Left cardiac atrium (tissue), 4 donors: ENCODE measurements at places on chromosomes 11 and 22.

GRCh38 chr11:105856954-105857353, 165.1 kb downstream of the MSANTD4 start:
- no peak for DNase-seq

- DNase-seq, result no peak
These were observed 153.0 kb downstream of the APOL5 start for GRCh38 chr22:35870517-35871293.

DNA sequence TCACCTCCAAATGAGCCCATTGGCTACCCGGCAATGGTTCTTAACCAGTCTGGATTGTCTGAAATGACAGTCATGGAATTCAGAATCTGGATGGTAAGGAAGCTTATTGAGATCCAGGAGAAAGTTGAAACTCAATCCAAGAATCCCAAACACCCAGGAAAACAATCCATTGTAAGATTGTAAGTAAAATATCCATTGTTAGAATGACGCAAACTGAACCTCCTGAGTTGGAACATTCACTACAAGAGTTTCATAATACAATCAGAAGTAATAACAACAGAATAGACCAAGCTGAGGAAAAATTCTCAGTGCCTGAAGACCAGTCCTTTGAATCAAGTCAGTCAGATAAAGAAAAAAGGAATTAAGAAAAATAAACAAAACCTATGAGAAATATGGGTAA, 22.1 kb downstream of the OR8G5 start:
- no peak for DNase-seq

DNA sequence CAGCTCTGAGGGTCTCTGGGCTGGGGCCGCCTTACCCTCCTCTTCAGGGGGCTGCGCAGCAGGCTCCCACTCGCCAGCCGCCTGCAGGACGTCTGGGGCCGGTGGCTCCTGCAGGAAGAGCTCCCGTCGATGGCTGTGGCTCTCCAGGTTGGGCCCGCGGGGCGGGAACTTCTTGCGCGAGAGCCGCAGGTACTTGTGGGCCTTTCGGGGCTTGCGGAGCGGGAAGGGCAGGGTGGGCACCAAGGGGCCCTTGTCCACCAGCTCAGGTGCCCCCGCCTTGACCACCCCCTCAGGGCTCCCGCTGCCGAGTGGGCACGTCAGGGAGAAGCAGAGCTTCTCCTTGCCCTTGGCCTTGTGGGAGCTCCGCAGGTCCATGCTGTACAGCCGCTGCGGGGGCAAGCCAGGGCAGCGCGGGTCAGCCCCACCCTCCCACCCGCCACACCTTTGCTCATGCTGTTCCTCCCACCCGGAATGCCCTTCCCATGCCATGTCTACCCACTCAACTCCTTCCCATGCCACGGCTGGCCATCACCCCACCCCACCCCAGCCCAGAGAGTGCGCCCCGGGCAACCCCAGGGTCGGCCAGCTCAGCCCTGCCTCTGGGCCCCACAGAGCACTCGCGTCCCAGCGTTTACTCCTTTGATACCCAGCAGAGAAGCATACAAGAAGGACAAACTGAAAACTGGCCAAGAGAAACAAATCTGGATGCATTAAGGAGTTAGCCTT, 18.0 kb downstream of the CBX7 start:
- DNase-seq, result no peak

DNA sequence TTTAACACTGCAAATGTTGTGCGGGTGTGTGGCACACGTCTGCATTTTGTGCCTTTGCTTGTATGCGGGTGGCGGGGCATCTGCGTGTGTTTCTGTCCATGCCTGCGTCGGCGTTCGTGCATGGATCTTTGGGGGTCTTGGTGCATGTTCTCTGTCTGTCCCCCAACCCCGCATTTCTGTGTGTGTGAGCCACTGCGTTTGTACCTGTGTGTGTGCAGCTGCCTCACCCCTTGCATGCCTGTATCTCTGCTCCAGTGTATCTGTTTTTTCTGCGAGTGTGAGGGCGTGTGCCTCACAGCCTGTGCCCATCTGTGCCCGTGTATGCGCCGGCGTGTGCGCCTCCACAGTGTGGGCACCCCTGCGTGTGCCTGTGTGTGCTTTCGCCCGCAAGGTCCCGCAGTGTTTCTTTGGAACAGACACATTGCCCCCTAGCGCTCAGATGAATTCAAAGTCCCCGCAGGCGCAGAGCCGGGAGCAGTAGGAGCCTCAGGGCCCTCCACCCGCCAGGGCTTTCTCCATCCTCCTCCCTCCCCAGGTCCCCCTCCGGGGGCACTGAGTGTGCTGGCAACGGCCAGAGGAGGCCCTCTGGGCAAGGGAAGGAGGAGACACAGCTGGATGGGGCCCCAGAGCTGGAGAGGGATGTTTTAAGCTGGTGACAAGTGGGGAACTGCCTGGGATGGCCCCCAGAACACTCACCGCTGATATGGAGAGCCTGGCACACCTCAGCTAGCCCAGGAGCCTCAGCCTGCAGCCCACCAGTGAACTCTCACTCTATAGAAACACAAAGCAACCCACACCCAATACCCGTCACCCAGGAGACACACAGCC, 3.1 kb upstream of the MN1 start:
- peak; percentile 78 for DNase-seq
